HFF-Myc (cell line): ENCODE measurements at places on chromosomes 6 and 20.

DNA sequence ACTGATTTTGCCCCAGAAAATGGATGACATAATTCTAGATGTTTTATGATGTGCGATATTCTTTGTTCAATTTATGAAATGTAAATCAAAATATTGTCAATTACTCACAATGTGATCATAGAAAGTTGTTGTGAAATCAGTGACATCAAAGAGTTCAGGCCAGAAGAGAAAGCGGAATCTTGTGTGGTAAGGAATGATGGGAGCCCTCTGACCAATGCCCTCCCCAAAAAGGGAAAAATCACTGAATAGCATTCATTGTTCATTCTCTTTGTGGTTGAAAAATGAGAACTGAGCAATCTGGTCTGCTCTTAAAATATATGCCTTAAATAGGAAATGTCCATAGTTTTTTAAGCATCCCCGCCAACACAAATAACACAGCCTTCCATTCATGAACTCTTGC lies 247.1 kb upstream of the GRIK2 start:
- DNase-seq = no peak

GRCh38 chr20:25022680-25023079 lies 30.1 kb upstream of the APMAP start:
- no peak for DNase-seq

DNA sequence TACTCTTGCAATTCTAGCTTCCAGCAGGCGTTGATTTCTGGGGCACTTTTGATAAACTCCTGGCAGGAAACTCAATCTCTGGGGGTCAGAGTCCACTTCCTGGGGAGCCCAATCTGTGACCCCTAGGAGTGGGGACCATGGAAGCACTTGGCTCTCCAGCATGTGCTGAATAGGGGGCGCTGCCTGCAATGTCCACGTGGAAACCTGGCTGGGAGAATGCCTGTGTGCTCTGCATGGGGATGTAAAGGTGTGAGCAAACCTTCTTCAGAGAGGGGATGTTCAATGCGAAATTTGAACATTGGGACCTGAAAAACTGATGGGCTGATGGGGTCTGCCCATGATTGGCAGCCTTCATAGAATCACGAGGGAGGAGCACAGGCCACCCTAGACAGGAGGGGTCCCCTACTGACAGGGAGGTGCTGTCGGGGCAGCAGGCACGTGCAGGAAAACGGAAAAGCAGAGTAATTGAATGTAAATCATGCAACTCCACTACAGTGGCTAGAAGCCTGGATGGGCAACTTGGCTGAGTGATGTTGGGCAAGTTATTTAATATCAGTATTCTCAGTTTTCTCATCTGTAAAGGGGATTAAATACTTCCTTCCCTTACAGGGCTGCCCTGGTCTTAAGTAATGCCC lies 47.8 kb downstream of the CEP43 start:
- DNase-seq = no peak

DNA sequence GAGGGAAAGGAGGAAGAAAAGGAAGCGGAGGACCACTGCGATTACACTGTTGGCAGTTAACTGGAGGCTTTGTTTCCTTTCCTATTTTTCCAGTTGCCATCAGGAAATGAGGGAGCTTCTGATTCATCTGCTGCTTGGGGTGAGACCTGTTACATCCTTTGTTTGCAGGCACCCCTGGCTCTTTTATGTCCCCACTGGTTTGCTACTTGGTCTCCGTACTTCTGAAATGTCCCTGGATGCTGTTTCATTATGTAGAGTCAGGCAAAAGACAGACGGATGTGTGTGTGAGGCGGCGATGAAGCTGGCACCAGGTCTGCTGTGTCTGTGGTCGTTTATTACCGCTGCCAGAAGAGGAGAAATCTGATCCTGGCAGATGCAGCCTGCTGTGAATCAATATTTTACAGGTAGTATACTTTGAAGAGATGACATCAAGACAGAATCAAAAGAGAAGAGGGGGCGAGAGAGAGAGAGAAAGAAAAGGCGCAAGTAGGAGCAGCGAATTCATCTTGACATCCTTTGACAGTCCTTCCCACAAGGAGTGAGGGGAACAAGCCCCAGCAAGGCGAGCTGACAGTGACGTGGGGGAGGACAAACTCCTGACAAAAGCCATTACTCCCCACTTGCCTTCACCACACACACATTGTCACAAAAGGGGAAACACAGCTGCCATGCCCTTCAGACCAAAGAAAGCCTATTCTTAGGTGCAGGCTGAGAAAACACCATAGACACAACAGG lies 145.9 kb upstream of the FBXL4 start:
- no peak for DNase-seq

- DNase-seq = no peak
Observed at GRCh38 chr20:48180024-48180423, 394.7 kb upstream of the SULF2 start.

GRCh38 chr20:1334761-1335160 lies 5.8 kb upstream of the SDCBP2 start:
- no peak for DNase-seq

GRCh38 chr6:166728884-166729530 lies 102.0 kb upstream of the RPS6KA2 start:
- no peak for DNase-seq

GRCh38 chr6:6461138-6461537 lies 127.4 kb upstream of the LY86 start:
- no peak for DNase-seq
